NCI-H460 (cell line): ENCODE measurements at places on chromosomes 6 and 20. TPM values are rescaled to one million over a fixed set of nuclear protein-coding genes. Genes with fewer than 3 reads are reported as not detected.

ASCC3 gene
- total RNA-seq = 56.5 and 60.2 TPM in 2 replicates

LINC00237 gene
- not detected in 2 replicates for total RNA-seq

DNA sequence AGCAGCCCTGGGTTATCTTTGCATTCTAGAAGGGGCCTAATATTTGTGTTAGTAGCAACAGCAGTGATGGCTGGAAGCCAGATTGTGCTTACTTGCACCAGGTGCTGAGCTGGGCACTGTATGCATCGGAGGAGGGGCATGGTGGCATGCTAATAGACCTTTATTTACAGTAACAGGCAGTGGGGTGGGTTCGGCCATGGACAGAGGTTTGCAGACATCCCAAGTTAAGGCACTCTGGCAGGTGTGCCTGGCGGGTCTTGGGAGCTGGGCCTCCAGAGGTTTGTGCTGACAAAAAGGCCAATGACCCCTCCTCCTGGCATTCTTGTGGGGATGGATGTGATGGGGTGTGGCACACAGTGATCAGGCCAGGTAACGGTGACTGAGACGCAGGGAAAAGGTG lies 39.0 kb upstream of the CD93 start:
- DNase-seq = no peak

DNA sequence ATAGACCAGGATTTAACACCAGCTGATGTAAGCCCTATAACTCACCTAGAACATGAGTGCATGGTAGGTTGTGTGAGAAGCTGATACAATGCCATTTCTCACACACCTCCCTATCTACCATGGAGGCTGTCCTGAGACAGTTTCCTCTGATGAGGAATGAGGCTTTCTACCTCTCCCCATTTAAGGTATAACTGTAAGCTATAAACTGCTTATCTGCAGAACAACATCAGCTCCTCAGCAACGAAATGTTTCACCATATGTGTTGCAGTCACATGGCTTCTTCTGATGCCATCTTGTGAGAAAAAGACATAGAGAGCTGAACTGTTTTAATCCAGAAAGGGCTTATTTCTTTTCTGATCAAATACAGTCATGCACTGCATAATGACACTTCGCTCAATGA lies 20.7 kb downstream of the ZKSCAN3 start:
- DNase-seq = no peak

COQ3 gene
- 7.8 and 9.2 TPM in 2 replicates for total RNA-seq

SALL4 gene
- total RNA-seq = 1.6 and 2.3 TPM in 2 replicates

GRCh38 chr6:112287577-112288225 lies 33.3 kb upstream of the LAMA4 start:
- no peak for DNase-seq

DNA sequence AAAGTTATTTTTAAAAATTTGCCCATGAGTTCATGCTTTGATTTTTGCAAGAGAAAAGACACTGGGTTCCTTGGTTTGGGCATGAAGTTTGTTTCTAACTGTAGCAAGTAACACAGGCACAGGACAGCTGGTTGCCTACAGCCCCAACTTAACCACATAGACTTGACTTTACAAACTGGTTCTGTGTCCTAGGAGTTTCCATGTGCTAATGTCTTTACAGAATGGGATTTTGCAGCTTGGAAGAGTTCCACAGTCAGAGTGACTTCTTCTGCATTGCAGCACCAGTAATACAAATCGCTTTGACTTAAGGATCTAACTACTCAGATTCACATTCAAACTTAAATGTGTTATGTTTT lies 44.3 kb downstream of the OR2B2 start:
- no peak for DNase-seq

GRCh38 chr6:108916026-108916686 lies 67.9 kb downstream of the ARMC2 start:
- no peak for DNase-seq

MICB gene
- total RNA-seq = 6.5 and 6.8 TPM in 2 replicates

PNPLA1 gene
- total RNA-seq = not detected in 2 replicates

GRCh38 chr20:43870484-43870883 lies 44.2 kb upstream of the TOX2 start:
- no peak for DNase-seq

CCM2L gene
- not detected in 2 replicates for total RNA-seq

GRCh38 chr20:43959920-43960227 lies 45.2 kb downstream of the TOX2 start:
- no peak for DNase-seq

DNA sequence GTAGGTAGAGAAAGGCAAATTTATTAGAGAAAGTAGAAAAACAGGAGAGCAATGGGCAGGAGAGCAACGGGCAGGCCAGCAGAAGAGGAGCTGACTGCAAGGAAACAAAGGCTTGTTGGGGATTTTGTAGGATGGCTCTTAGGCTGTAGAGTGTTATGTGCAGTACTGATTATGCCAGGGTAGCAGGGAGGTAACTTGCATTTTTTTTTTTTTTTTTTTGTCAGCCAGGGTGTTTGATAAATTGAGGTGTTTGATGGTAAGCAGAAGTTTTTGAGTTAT lies 36.2 kb upstream of the IER3 start:
- no peak for DNase-seq

GRCh38 chr20:11852189-11852588 lies 65.5 kb upstream of the BTBD3 start:
- no peak for DNase-seq

DNA sequence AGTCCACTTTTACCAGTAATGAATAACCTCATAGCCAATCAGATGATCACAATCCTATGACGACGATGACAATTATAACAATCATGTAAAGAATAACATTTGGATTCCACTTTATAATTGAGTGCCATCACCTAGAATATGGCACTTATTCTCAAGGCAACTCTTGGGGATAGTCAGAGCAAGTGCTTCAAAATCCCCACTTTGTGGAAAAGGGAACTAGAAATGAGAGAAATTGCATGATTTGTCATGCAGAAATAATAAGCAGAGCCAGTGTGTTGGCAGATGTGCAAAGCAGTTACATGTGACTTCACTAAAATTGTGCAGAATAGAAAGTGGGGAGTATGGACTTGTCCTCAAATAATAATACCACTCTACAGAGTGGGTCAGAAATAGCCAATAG lies 41.3 kb downstream of the FRK start:
- DNase-seq = no peak

GRCh38 chr20:57582432-57583288 lies 21.8 kb downstream of the PCK1 start:
- no peak for DNase-seq

GRCh38 chr6:114785235-114786127 lies 442.7 kb upstream of the HS3ST5 start:
- no peak for DNase-seq

DNA sequence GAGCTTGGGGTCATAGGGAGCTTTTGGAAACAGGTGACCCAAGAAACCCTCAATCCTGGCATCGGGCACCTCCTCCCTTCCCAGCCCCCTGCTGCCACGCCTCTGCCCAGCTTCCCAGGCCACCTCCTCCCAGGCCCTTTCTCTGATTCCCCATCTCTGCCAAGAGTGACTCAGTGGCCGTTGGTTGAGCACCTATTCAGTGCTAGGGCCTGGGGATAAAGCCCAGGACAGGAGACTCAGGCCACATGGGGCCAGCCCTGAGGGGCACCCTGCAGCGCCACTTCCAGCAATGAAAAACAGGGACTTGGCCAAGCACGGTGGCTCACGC lies 110.1 kb downstream of the ASXL1 start:
- no peak for DNase-seq

GRCh38 chr6:37205997-37206340 lies 36.0 kb downstream of the PIM1 start:
- no peak for DNase-seq

HTR1E gene
- not detected in 2 replicates for total RNA-seq

HLA-G gene
- total RNA-seq = not detected in 2 replicates

TFEB gene
- total RNA-seq = 3.1 and 4.6 TPM in 2 replicates

DNA sequence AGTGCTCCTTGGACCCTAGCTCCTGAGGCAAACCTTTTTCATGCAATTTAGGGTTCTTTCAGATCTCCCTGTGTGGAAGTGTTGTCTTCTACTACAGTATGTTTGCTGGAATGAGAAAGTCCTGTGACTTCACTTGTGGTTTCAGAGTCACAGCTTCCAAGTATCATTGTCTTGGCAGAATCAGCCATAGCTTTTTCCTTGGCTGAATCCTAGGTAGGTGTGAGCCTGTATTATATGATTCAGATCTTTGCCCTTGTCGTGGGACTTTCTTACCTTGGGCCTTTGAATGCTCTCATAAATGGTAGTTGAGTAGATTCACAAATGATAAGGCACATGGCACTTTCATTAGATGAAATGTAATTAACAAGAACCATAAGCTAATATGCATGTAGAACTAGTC lies 16.5 kb downstream of the CARMIL1 start:
- DNase-seq = no peak

GRCh38 chr6:12769556-12770256 lies 53.1 kb downstream of the PHACTR1 start:
- no peak for DNase-seq

PPP1R16B gene
- total RNA-seq = 0.02 TPM in 1 of 2 replicates, not detected in the other

GRCh38 chr20:22462975-22463914 lies 121.1 kb downstream of the FOXA2 start:
- no peak for DNase-seq

GRCh38 chr6:82216549-82216948 lies 31.0 kb downstream of the IBTK start:
- DNase-seq = no peak

DNA sequence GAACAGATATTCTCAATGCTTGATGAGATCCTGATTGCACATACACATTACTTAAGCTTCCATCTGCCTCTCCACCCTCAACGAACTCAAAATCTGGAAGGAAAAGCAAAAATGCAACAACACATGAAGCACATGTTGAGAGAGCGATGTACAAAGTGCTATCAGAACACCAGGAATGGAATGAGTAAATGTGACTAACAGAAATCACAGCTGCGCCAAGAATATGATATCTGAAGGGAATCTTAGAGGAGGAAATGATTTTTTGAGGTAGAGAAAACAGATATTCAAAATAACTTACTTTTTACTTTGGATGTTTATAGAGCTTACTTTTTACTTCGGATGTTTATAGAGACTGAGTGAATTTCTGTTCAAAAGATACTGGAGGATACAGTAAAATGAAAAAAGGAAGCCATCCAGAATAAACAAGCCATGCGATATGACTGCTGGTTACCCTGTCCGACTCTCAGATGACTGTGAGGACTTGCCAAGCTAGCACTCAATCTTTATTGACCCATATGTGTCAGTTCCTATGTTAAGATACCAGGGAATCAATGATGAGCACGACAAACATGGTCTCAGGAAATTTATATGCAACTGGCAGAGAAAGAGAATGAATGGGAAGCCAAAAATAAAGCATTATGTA lies 102.0 kb downstream of the SMLR1 start:
- DNase-seq = no peak

GRCh38 chr6:52538252-52538900 lies 38.5 kb downstream of the TRAM2 start:
- DNase-seq = no peak

DNA sequence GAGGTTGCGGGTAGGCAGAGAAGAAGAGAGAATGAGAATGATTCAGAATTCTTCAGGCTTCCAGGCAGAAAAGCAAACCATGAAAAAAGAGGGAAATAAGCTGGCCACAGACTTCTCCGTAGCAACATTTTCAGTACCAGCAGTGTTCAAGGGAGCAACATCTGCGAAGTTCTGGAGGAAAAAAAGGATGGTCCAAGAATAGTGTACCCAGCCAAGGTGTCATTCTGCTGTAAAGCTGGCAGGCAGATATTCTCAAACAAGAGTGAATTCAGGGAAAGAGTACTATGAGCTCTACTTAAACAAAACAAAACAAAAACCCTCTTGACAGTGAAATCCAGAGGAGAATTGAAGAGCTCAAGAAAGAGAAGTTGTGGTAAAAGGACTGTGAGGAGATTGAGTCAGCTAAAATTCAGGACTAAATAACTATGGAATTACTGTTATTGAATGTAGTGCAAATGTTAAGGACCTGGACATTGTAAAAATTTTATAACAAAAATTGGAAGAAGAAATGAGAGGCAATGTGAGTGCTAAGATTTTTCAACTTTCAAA lies 86.5 kb downstream of the ATRN start:
- no peak for DNase-seq

- no peak for DNase-seq
Observed at GRCh38 chr20:21684671-21685070, 20.8 kb upstream of the PAX1 start.

DNA sequence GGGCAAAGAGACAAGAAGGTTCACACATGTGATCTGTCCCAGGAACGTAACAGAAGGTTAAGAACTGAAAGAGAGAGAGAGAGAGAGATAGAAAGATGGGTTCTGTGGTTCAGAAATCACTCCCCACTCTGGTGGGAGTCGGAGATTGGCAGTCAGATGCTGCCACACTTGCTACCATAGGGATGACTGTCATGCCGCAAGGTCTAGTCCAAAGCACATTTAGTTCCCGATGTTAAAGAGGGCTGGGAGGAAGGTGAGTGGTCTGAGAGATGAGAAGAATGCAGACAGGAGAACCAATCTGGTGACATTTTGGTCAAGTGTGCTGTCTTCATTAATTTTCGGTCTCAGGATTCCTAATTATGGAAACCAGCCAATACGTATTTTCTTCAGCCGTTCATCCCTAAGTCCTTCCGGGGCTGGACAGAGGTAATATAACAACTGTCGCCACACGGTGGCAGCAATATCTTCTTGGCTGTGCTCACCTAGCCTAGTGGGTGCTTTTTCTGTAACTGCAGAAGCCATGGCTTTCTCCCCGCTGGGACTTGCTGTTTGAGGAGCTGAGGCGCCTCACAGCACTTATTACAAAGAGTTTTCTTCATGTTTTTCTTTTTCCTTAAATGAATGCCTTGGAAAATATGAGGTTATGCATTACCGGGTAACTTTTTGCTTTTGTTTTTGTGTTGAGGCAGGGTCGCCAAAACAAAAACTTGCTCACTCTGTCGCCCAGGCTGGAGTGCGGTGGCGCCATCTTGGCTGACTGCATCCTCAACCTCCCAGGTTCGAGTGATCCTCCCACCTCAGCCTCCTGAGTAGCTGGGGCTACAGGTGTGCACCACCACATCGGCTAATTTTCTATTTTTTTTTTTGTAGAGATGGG lies 46.0 kb downstream of the SLC35D3 start:
- peak; percentile 67 for DNase-seq

HLA-DPA1 gene
- total RNA-seq = not detected in 2 replicates

DNA sequence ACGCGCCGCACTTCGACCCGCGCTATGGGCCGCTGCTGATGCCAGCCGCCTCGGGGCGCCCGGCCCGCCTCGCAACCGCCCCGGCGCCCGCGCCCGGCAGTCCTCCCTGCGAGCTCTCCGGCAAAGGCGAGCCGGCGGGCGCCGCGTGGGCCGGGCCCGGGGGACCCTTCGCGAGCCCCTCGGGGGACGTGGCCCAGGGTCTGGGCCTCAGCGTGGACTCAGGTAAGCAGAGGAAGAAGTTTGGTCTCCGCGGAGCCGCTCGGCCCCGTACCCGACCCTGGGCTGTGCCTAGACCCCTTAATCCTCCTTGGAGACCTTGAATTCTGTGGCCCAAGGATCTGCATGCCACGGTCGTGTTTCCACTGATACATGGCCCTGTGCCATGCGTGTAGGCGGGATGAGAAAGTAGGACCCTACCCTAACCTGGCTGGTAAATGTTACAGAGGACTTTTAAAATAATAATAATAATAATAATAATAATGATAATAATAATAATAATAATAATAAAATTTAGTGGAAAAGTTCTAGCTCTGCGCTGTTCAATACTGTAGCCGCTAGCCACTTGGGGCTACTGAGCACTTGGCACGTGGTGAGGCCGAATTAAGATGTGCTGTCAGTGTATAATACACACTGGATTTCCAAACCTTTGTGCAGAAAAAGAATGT lies 5.6 kb downstream of the VGLL2 start:
- DNase-seq = no peak
